ENCODE measurements at places on chromosomes 5 and 9. TPM values are rescaled to one million over a fixed set of nuclear protein-coding genes. Genes with fewer than 3 reads are reported as not detected.

- no peak for DNase-seq
These were observed 89.0 kb downstream of the RFX3 start for GRCh38 chr9:3436629-3437420.

DNA sequence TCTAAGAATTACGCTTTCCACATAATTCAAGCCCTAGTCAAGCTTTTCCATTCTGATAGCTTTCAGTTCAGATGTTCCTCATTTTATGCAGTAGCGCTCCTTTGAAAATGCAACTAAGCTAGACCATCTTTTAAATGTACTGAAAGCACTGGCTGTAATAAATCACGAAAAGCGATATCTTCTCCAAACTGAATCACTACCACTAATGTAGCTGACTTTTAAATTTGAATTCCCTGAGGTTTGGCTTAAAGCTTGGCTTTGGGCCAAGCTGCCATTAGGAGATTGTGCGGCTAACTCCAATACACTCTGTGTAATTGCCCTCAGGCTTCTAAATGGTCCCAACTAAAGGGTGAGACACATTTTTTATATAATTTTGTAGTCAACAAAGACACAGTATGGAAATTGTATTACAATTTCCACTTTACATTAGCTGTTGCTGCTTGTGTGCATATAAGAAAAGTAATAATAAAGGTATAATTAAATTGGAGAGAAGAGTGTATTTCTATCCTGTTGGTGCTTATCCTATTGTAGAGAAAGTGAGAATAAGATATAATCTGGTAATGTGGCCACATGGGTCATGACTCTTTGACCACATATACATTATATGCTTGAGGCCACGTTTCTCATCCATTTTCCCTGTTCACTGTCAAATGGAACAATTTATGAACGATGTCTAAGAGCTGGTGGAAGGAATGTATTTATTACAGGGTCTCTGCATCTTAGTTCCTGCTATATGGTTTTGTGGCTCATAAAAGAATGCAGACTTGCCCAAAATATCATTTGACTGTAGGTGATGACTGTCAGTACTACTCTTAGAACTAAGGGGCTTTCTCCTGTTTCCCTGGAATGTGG is 118.7 kb upstream of the TAF11L2 start:
- no peak for DNase-seq

DNA sequence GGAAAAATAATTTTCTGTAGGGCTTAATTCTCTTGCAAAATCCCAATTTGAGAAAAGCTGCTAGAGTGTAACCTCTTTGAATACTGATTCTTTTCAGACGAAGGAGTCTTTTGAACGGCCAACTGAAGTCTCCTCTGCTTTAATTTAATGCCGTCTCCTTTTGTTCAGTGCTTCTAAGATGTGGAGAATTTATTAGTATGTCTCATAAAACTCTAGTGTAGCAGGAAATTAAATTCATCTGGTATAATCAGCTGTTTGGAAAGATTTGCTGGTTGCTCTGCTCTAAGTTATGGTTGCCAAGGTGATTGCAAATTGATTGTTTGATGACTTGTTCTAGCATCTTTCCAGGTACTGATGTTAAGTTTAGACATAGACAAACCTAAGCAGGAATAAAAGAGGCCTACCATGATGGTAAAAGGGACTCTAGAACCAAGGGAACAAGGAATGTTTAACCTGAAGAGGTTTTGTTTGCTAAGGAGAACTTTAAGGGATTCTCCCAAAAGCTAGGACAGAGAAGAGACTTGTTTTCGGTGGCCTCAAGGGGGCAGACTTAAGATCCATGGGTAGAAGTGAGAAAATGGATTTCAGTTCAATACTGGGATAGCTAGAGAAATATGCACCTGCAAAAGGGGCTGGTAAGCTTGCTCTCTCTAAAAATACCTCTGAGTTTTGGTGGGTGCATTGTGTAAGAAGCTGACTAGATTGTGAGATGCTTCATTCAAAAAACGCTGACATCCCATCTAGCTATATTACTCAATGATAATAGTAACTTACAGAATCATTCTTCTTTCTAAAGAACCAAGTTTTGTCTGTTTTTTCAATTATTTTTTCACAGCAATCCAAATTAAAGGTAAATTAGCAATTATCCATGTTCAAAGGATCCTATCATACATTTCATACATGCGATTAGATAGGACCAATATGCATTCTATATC is 5.7 kb upstream of the ADRB2 start:
- no peak for DNase-seq

The GPX8 gene
- total RNA-seq = 0.08 TPM

GRCh38 chr5:66757219-66757833 is 161.1 kb downstream of the MAST4 start:
- DNase-seq = no peak

The LHX6 gene
- total RNA-seq = 0.11 TPM

GRCh38 chr5:140677947-140678346 is 4.6 kb upstream of the DND1 start:
- no peak for DNase-seq

GRCh38 chr5:55700745-55701144 is 11.4 kb downstream of the SLC38A9 start:
- DNase-seq = no peak

DNA sequence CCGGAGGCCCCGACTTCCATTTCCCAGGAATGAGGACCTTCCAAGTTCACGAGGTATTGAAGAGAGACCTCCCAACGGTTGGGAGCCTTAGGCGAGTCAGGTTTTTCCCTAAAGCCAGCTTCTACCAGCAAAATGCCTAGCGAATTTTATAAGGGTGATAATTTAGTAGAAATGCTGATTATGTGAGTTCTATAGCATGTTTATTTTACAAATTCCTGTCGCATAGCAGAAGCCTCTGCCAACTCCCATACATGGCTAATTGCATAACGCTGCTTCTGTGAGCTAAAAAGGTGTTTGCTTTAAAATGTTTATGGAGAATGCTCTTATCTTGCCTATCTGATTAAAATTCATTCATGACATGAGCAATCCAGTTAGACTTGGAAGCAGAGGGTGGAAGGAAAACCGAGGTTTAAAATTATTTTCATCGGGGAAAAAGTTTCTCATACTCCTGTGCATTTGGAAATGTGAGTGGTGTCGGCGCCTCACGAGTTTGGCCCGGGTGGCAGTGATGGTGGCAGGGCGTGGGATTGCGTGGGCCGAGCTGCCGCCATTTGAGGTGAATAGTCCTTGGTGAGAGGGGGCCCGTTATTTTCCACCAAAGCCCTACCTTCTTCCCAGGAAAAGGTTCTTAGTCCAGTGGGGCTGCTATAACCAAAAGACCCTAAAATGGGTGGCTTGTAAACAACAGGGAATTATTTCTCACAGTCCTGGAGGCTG is 104.4 kb upstream of the FCN2 start:
- DNase-seq = no peak

The ARSI gene
- total RNA-seq = not detected

- no peak for DNase-seq
These were observed 484.0 kb downstream of the SPATA31A7 start for GRCh38 chr9:61673664-61674381.
